Urinary bladder (tissue), 4 donors: ENCODE measurements at places on chromosomes 7 and 10. TPM values are rescaled to one million over a fixed set of nuclear protein-coding genes. Genes with fewer than 3 reads are reported as not detected.

Gene PPP1R3A
- total RNA-seq: 4.4 TPM

Gene CACNA2D1
- total RNA-seq: 89.1 TPM

DNA sequence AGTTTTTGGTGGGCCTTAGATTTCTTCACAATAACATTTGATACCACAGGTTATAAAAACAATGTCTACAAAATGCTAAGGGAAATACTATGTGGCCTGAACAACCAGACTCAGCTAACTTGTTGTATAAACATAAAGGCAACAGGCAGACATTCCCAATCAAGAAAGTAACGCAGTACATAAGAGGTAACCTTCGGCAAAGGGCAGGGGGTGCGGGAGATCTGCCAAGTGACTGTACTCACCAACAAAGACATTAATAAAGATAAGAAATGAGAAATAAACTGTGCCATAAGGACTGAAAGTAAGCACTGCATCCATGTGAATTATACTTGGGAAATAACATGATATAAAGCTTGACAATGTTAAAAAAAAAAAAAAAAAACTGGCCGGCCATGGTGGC is 15.4 kb downstream of the NSUN6 start:
- DNase-seq: no peak

DNA sequence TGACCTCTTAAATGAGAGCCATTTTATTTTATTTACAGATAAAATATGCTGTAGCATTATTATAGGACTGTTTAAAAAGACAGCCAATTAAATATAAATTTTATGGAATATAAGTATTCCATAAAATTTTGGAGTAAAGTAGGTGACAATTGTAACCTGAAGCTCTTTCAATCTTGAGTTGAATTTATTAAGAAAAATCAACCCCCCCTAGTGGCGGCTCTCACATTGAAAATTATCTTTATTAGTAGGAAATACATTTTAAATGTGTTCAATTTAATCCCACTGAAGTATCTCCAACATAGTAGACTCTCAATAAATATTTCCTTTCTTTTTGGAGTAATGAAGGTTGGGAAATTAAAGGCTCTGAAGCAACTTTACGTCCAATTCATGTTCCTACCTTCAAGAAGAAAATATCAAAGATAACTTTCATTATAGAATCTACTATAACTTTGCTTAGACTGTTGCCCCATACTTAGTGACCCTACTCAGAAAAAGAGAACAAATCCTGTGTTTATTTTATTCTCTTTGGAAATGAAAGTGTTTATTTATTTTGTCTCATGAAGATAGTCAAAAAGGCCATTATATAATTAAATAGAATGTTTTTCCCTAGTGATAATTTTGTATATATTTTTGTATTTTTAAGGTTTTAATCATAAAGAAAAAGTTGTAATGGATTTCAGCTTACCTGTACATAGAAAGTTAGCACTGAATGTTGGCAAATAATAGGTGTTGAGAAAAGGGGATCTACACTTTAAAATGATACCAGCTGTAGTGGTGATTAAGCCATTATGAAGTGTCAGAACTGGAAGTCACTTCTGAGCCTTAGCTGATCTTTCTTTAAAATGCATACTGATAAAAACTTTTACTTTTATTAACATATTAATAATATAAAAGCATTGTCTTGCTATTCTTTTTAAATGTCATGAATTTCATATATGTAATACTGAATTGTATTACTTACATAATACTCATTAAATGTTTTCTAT is 3.3 kb downstream of the AHR start:
- DNase-seq: no peak

DNA sequence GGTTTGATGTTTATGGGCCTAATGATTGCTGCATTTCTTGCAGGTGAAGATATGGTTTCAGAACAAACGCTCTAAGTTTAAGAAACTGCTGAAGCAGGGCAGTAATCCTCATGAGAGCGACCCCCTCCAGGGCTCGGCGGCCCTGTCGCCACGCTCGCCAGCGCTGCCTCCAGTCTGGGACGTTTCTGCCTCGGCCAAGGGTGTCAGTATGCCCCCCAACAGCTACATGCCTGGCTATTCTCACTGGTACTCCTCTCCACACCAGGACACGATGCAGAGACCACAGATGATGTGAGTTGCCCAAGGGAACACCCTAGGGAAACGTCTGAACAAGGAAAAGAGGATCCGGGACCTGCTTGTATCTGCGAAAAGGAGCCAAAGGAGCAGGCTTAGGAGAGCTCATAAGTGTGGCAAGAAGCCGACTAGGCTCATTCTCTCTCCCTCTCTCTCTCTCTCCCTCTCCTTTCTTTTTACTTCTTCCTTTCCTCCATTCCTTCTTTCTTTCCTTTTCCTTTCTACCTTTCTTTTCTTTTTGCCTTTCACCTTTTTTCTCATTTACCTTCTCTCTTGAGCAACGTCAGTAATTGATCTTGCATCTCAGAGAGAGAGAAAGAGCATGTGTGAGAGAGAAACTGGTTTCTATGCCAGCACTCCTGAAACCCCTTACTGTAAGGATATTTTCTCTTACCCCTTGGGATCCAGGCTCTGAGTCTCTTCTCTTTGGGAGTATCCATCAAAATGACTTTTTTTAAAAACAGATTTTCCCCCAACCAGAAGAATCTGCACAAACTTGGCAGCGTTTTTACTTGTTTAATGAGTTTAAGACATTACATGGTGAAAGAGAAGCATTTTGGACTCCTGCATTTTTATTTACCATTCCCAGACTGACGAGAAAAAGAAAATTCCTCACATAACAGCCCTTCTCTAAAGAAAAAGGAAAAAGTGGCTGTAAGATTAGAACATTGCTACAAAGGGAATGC is 4.7 kb downstream of the DLX6 start:
- DNase-seq: no peak

- DNase-seq: no peak
Observed at GRCh38 chr10:38038107-38038931, 27.8 kb downstream of the ZNF33A start.

GRCh38 chr10:24034571-24034970 is 174.4 kb upstream of the KIAA1217 start:
- no peak for DNase-seq

DNA sequence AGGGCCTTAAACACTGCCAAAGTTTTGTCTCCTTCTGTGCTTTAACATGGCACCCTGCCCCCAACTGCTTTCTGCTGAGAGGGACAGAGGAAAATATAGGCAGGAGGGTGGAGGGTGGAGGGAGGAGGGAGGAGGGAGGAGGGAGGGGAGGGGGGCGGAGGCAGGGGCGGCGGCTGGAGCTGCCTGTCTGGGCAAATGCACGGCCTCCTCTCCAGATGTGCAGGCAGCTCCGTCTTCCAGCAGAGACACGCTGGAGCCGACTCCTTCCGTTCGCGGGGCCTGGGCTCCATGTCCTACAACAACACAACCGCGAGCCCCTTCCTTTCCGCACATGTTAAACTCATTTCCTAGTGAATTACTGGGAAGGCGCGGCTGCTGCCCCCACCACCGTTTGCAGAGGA is 14.2 kb downstream of the EBF3 start:
- DNase-seq: no peak
